Astrocyte of the hippocampus (primary cell): ENCODE measurements at places on chromosomes 3 and 15.

- DNase-seq = no peak
Observed at GRCh38 chr3:41915353-41915752, 46.5 kb downstream of the ULK4 start.

GRCh38 chr3:149826636-149827035 lies 13.6 kb downstream of the RNF13 start:
- no peak for DNase-seq

GRCh38 chr3:170790647-170791046 lies 79.3 kb downstream of the RPL22L1 start:
- no peak for DNase-seq

GRCh38 chr15:40281801-40282146 lies 1.1 kb downstream of the ANKRD63 start:
- peak; percentile 29 for DNase-seq

- no peak for DNase-seq
Observed at GRCh38 chr3:62329971-62330370, 43.4 kb downstream of the FEZF2 start.

DNA sequence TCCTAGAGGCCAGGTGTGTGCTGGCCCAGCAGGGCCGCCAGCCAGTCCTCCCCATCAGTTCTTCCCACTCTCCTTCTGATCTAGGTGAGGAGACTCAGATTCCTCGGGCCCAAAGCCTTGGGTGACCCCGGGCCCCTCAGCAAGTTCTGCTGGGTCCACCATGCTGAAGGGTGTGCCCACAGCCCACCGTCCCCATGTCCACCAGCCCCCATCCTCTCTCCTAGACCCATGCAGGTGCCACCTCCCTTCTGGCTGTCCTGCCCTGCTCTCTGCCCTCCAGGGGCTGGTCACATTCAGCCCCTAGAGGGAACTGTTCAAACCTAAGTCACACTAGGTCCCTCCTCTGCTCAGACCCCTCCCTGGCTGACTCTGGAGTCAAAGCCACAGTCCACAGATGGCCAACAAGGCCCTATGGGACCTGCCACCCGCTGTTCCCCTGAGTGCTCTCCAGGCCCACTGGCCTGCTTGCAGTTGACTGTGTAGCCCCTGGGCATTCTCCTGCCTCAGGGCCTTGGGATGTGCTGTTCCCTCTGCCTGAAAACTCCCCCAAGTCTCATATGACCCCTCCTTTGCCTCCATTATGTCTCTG lies 878 bp upstream of the TLR9 start:
- DNase-seq = no peak

GRCh38 chr3:27633224-27633545 lies 88.9 kb downstream of the EOMES start:
- no peak for DNase-seq
